HS-27A (cell line): ENCODE measurements at places on chromosomes 4 and X.
A peak's percentile ranks its signal among the peaks of the same experiment; 100 is the strongest.

- DNase-seq, result no peak
Observed at GRCh38 chr4:130322439-130322838, 1226.5 kb downstream of the C4orf33 start.

DNA sequence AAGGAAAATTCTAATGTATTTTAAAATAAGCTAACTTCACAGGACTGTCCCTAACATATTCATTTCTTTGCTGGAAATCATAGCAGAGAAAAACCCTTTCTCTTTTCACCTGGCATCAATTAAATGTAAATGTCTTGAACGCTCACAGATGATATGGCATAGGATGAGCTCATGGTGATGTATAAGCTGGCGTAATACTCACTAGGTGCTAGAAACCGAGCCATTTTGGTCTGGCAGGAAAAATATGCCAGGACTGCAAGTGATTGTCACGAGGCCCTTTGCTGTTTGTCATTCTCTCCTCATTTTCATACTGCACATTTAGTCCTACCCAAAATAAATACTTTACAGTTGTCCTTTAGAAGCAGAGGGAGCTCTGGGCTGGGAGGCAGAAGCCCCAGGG, 222.7 kb upstream of the LNX1 start:
- no peak for DNase-seq

DNA sequence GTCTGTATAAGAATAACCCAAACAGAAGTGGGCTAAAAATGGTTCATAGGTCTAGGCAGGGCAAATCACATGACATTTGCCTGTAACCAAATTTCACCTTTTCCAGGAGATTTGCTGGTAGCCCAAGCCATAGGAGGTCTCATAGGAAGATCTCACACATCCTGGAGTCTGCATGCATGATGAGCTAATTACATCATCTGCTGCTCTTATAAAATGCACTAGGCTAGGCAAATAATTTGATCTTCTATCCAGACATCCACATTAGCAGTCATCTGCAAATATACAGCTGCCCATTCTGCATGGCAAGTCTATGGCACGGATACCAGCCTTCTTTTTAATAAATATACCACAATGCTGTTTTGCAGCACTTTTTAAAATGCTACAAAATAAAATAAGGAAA, 87.2 kb downstream of the MAPK10 start:
- DNase-seq, result no peak

GRCh38 chr4:190020790-190021717, 6.0 kb downstream of the FRG2 start:
- no peak for DNase-seq

GRCh38 chrX:82695066-82695465, 813.0 kb upstream of the POU3F4 start:
- DNase-seq, result no peak

- DNase-seq, result no peak
Observed at GRCh38 chr4:85177092-85177491, 210.6 kb upstream of the WDFY3 start.

- no peak for DNase-seq
Observed at GRCh38 chr4:138460477-138461414, 218.6 kb upstream of the SLC7A11 start.

DNA sequence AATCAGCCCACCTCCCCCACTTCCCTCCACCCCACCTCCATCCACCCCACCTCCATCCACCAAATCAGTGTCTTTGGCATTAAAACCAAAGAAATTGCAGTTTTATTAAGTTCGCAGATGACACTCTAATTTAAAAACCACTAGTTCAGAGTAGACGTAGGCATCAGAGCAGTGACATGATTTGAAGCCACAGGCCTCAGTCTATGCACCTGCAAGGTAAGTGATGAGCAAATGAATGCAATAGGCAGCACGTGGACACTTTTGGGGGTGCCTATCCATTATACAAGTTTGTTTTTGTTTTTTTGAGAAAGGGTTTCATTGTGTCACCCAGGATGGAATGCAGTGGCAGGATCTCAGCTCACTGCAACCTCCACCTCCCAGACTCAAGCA, 88.0 kb upstream of the TRIM2 start:
- DNase-seq, result no peak

GRCh38 chrX:98203800-98204199, 1320.1 kb downstream of the RPA4 start:
- DNase-seq, result no peak

DNA sequence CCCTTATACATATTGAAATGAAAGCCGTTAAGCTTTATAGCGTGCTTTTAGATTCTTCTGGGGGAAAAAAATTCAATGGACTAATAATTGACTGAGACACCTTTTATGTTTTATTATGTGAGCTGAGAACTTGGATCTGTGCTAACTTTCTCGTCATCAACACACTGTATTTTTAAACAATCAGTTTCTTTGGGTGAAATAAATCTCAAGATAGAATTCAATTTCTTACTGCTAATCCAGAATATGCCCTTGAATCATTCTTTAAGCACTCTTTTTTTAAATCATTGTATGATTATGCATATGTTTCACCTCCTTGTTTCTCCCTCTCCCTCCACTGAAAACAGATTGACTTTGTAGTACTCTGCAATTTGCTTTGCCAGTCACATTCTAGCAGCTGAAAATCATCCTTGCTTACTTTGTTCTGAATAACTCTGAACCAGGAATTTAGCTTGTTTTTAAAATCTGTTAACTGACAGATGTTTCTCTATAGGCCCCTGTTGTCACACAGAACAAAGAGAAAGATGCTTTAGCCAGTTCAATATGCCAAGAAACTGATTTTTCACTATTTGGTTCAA, 81.5 kb downstream of the SLIT2 start:
- no peak for DNase-seq

DNA sequence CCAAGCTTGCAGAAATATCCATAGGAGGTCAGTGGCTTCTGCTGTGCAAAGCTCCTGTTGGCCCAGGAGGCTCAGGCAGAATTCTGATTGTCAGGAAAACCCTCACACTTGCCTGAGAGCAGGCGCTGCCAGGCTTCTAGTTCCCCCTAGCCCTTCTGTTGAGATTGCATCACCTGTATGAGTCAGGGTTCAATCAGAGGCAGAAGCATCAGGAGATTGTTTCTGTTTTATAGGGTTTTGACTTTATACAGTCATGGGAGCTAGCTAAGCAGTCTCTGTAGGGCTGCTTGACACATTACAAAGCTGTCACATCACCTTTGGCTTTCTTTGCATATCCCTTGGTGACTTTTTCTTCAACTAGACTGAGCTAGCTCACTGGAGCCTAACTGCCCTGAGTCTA, 27.8 kb downstream of the DIPK2B start:
- no peak for DNase-seq

- no peak for DNase-seq
Observed at GRCh38 chr4:76582074-76582816, 147.2 kb downstream of the SHROOM3 start.

DNA sequence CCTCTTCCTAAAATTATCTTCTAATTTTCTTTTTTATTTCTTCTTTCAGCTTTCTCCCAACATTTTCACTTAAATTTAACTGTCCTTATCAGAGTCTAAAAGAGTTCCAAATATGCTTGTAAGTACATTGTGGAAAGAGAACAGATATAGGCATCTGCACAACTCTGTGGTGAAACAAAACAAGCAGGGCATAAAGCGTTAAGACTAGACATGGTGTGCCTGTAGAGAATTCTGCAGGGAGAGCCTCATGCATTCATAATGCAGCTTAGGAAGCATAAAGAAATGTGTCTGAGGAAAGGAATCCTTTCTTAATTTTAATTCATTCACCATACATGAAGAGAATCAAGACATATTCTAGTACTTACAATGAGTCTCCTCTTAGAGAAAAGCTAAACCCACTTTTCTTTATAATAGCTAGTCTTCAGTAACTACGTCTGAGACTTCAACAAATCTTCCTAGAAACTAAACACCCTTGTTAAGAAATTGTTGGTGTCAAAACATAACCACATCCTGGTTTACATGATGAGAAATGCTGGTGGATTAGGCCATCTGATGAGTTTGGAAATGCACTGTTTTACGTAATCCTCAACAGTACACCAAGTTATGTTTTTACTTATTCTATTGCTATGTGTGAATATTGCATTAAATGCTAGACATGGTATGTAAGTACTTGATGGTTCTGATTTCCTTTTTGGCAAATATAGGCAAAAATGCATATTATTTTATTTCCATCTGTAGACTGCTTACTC, 307.8 kb upstream of the GIMD1 start:
- DNase-seq, result no peak

GRCh38 chr4:143435955-143436354, 77.5 kb upstream of the SMARCA5 start:
- DNase-seq, result no peak

DNA sequence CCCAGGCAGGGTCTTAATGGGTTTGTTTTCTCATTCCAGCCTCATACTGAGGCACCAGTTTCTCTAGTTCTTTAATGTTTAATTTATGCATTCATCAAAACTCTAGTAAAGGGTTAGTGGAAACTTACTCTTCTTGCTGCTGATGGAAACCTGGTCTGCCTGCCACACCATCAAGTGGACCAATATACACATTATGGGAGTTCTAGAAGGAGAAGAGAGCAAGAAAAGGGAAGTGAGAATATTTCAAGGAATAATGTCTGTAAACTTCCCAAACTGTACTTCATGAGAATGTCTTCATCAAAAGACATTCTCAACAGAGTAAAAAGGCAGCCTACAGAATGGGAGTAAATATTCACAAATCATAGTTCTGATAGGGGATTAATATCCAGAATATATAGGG, 20.9 kb upstream of the DHX15 start:
- no peak for DNase-seq

DNA sequence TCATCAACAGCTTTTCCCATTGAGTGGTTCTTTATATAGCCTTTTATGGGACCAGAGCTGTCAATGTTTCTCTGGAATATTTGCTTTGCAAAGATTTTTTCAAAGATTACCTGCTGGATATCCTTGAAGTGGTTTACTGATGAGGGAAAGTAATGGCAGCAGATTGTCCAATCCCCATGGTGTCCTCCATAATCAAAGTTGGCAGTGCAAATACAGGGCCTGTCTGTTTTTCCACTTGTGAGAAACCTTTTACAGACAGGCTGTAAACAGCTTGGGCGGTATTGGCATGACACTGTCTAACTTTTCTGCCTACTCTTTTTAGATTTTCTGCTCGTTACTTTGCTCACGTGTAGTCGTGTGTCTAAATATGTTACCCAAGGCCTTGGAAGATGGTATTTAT, 641.9 kb upstream of the NR3C2 start:
- no peak for DNase-seq

DNA sequence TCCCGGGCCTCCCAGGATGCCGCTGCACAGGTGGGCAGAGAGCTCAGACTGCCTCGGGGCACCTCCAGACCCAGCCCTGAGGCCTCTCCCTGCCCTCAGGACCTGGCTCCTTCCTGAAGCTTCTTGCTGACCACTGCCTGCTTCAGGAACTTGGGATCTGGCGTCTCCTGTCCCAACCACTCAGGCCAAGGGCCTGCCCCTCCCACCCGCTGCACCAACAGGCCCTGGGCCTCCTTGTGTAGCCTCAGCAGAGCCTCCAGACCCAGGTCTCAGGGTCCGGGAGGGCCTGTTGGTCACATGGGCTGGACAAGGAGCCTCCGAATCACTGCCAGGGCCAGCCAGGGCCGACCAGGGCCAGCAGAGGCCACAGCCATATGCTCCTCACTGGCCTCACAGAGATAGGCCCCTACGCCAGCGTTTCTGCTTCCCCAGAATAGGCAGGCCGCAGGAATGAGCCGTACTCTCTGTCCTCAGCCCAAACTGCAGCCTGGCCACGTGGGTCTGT, 2.8 kb downstream of the MXD4 start:
- DNase-seq, result no peak

DNA sequence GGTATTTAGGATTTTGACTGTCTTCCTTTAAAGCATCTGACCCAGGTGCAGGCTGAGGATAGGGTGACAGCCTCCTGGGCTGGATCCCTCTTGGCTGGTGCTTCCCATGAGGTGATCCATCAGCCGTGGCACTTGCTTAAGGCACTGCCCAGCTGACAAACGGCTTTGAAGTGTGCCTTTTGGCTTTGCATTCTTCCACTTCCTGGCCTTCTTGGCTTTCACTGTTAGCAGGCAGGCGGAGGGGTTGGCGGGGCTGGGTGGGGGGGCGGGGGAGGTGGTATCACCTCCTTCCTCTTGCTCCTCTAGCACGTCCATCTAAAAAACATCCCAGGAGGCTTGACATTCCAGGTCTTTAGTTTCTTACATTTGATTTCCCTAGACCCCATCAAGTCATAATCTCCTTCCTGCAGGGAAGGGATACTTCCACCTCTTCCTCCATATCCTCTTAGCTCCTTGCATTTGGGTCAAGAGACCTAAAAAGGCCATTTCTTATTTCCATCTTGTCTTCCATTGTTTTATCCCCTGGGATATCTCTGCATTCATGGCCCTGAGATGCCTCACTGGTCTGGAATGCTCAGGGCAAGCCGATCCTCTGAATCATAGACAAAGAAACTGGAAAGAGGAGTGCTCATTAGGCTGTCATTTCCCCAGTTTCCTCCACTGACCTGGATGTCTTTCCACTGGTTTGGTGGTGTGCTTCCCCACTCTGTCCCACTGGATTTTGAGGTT, 11.3 kb upstream of the APLN start:
- peak; percentile 86 for DNase-seq

GRCh38 chr4:26349496-26349895, 28.7 kb downstream of the RBPJ start:
- no peak for DNase-seq

DNA sequence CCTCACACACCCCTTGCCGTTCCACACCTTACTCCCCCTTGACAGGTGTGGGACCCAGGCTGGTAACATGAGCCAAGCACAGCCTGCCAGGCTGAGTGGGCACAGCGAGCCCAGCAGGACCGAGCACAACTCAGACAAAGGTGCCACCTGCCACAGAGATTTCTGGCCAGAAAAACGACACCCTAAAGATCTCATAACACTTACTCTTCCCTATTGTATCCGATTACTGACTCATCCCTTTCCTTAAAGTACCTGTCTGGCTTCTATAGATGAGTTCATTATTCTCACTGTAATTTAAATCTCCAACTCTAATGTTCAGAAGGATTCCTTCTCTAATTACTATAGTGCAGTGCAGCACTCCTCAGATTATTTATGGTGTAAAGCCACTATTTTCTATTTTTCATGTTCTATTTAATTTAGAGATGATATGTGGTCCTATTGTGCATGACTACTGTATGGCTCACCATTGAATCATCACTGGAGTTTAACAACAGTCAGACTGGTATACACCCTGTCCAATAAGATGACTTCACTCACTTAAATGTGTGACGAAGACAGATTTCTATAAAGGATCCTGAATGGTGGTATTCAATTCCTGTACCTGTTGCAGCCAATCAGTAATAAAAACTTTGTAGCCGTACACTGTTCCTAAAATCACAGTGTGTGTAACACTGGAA, 7.6 kb upstream of the SYTL5 start:
- no peak for DNase-seq

- no peak for DNase-seq
Observed at GRCh38 chrX:45434231-45434630, 233.6 kb upstream of the DIPK2B start.
